ENCODE measurements at places on chromosomes 2 and 18. TPM values are rescaled to one million over a fixed set of nuclear protein-coding genes. Genes with fewer than 3 reads are reported as not detected.

Gene REG1B
- not detected for total RNA-seq

Gene SULT1C2
- not detected for total RNA-seq

Gene INHBB
- total RNA-seq = 2.4 TPM

Gene SKOR2
- total RNA-seq = not detected

Gene NUP35
- total RNA-seq = 13.6 TPM

Gene TDRD15
- under 0.01 TPM for total RNA-seq

Gene IL1RL1
- 89.9 TPM for total RNA-seq

Gene CCDC68
- 5.9 TPM for total RNA-seq

Gene G6PC2
- not detected for total RNA-seq

Gene CDK5R2
- not detected for total RNA-seq

Gene SMAD7
- total RNA-seq = 42.6 TPM

Gene PTPRN
- not detected for total RNA-seq

Gene ST8SIA3
- not detected for total RNA-seq

Gene AGXT
- not detected for total RNA-seq

Gene ANO7
- total RNA-seq = 0.45 TPM

Gene L3MBTL4
- total RNA-seq = not detected

Gene CNTNAP5
- total RNA-seq = 0.09 TPM

Gene ANKRD62
- total RNA-seq = not detected

Gene UGT1A7
- not detected for total RNA-seq

Gene GPC1
- total RNA-seq = 66.5 TPM

Gene VIT
- total RNA-seq = 0.09 TPM

Gene SOWAHC
- 2.6 TPM for total RNA-seq

Gene CTAGE1
- 0.09 TPM for total RNA-seq

Gene SLC4A5
- 0.09 TPM for total RNA-seq

Gene HMSD
- total RNA-seq = not detected

Gene ANXA4
- total RNA-seq = 27.8 TPM

Gene IL1RN
- not detected for total RNA-seq

Gene HS6ST1
- 13.0 TPM for total RNA-seq

Gene TXNL4A
- 79.0 TPM for total RNA-seq

Gene ALPI
- total RNA-seq = not detected

Gene ZNF385B
- not detected for total RNA-seq

Gene FTCDNL1
- 1.4 TPM for total RNA-seq

Gene RNF152
- 41.8 TPM for total RNA-seq

Gene NCOA1
- total RNA-seq = 6.8 TPM

Gene MAPK4
- not detected for total RNA-seq

Gene SPATA3
- total RNA-seq = not detected

Gene XIRP2
- total RNA-seq = not detected

Gene TCF23
- total RNA-seq = not detected

Gene ACYP2
- 6.6 TPM for total RNA-seq

Gene TPO
- not detected for total RNA-seq

Gene TRABD2A
- total RNA-seq = 0.56 TPM

Gene SNORC
- total RNA-seq = 0.38 TPM

Gene SERPINB13
- total RNA-seq = not detected

Gene PRSS56
- total RNA-seq = not detected
